A549 treated with ZK216348 at 1 μM for 4 hours (cell line): ENCODE measurements at places on chromosomes 1 and 21. TPM values are rescaled to one million over a fixed set of nuclear protein-coding genes. Genes with fewer than 3 reads are reported as not detected.

The VANGL2 gene
- total RNA-seq = 0.50 to 1.2 TPM (median 0.91 TPM) in 5 replicates

The TMPRSS2 gene
- 0.07 TPM in 1 of 5 replicates, not detected in the others for total RNA-seq

The MIXL1 gene
- 0.13 TPM in 1 of 5 replicates, not detected in the others for total RNA-seq

The ADAMTS5 gene
- total RNA-seq = not detected in 5 replicates

The OR2T11 gene
- total RNA-seq = not detected in 5 replicates

The CELA2A gene
- total RNA-seq = not detected in 5 replicates

The CD1E gene
- not detected in 5 replicates for total RNA-seq
